ENCODE measurements at places on chromosomes 11 and 22. TPM values are rescaled to one million over a fixed set of nuclear protein-coding genes. Genes with fewer than 3 reads are reported as not detected.

P2RY6 gene
- total RNA-seq: not detected

MUC2 gene
- total RNA-seq: not detected

TNNT3 gene
- total RNA-seq: not detected

CKAP5 gene
- 66.6 TPM for total RNA-seq

PRR33 gene
- total RNA-seq: not detected

HMGXB4 gene
- 9.5 TPM for total RNA-seq
